ENCODE measurements at places on chromosomes 12 and 14. TPM values are rescaled to one million over a fixed set of nuclear protein-coding genes. Genes with fewer than 3 reads are reported as not detected.

GRCh38 chr12:105222284-105222655, 13.7 kb downstream of the APPL2 start:
- DNase-seq, result no peak

- DNase-seq, result no peak
Observed at GRCh38 chr12:116241157-116241759, 36.2 kb downstream of the MED13L start.

- DNase-seq, result no peak
Observed at GRCh38 chr14:50362764-50363713, 33.6 kb downstream of the CDKL1 start.

Gene KLRC3
- not detected for total RNA-seq

- no peak for DNase-seq
Observed at GRCh38 chr14:92549859-92550230, 36.3 kb downstream of the RIN3 start.

DNA sequence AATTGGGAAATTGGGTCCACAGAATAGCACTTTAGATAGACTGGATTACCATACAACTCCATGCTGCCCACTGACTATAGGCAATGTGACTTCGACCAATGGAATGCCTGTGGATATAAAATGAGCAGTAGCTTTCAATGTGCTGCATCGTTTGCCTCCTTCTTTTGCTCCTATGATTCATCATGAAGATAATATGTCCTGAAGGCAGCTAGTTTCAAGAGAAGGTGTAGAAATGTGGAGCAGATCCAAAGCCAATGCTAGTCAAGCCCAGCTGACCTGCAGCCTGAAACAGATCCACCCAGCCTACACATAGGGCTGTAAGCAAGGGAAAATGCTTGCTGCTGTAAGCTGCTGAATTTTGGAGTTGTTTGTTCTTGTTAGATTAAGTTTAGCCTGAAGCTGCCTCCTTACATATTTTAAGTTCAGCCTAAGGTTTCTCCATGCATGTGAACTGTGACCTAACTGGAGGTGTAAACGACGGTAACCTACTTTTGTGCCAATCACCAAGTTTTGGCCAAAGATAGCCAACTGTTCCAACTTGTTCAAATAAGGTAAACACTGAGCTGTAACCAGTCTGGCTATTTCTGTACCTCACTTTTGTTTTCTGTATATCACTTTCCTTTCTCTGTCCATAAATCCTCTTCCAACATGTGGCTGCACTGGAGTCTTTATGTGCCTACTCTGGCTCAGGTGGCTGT, 169.1 kb upstream of the AVPR1A start:
- no peak for DNase-seq

- DNase-seq, result no peak
Observed at GRCh38 chr12:44464180-44464579, 411.9 kb downstream of the NELL2 start.

GRCh38 chr12:85821759-85822158, 14.4 kb downstream of the RASSF9 start:
- no peak for DNase-seq

DNA sequence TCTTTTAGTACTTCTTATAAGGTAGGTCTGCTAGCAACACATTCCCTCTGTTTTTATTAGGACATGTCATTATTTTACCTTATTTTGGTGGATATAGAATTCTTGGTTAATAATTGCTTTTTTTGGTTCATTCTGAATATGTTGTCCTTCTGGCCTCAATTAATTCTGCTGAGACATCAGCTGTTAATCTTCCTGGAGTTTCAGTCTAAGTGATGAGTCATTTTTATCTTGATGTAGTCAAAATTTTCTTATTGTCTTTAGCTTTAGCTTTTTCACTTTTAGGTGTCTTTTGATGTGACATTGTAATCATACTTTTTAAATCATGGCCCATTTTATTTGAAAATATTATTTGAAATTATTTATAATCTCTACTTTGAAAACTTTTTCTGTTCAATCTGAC, 104.9 kb upstream of the PMCH start:
- no peak for DNase-seq

DNA sequence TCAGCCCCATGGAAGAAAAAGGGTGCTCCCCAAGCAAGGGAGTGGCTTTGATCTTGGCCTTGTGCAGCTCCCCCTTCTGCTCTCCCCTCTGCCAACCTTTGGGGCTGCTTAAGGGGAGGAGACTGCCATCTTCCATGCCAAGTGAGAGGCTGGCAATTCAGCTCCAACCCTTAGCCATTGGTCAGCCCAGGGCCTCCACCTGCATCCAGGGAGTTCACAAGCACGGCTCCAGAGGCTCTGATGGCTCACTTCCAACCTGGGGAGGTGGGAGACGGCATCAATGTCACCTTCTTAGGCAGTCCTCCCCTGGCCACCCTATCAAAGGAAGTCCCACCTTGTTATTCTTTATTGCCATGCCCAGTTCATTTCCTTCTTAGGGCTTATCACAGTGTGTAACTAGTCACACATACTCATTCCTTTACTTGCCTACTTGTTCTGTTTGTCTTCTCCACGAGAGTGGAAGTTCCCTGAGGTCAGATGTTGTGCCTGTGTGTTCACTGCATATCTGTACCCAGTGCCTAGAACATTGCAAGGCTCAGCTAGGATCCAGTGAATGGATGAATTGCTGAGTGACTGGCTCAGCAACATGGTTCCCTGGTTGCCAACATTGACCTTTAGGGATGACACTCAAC, 5.0 kb downstream of the HDAC7 start:
- no peak for DNase-seq

All from pulmonary artery endothelial cell (primary cell).